Astrocyte of the spinal cord (primary cell): ENCODE measurements at places on chromosomes 12 and 14.
A peak's percentile ranks its signal among the peaks of the same experiment; 100 is the strongest.

DNA sequence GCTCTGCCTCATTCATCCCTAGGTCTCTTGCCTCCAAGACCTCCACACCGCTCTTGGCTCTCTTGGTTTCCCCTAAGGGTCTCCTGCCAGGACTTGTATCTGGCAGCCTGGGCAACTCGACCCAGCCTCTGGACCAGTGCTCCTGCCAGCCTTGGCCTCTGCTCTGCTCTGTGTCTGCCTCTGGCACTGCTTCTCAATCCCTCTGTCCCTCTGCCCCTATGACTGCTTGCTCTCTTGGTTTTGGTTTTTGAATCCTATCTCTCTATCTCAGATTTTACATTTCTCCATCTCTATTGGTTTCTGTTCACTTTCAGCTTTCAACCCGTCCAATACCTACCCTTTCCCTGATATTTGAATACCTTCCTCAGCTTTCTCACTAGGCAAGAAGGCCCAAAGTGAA lies 6.3 kb downstream of the ITGA5 start:
- DNase-seq: no peak

GRCh38 chr12:32558903-32559302 lies 120.2 kb upstream of the DNM1L start:
- DNase-seq: no peak

DNA sequence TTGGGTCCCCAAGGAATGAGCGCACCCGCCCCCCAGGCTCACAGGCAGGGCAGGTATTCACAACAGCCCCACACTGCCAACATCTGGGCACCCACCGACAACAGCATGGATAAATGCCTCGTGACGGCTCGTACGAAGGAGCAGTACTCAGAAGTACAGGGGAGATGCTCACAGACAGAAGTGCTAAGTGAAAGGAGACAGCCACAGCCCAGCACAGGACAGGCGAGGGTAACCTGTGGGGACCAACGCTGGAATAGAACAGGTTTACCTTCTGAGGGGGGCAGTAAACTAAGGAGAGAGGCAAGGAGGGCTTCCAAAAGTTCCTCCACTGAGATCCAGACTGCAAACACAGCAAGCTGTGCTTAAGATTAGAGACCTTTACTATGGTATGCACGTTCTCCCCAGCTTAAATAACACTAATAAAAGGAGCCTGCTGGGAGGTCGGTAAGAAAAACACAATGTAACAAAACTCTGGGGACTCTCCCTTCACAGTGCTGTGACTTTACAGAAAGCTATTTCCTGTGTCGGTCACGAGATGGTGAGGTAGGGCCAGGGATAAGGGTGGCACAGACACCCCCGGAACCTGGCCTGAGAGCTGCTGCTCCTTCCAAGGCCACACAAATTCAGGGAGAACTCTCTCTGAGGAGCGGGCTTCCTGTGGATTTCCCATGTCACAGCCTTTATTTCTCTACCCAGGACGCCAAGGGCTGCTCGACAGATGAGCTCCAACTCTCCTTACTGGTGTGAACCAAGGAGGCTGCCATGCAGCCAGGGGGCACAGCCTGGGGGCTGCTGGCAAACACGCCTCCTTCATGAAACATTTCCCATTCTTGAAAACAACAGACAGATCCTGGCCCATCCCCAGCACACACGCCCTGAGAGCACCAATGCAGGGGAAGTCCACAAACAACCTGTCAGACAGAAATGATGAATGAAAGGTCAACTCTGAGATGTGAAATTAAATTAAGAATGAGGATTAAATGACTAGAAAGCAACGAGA lies 26.3 kb downstream of the SLC15A4 start:
- DNase-seq: peak; percentile 64

DNA sequence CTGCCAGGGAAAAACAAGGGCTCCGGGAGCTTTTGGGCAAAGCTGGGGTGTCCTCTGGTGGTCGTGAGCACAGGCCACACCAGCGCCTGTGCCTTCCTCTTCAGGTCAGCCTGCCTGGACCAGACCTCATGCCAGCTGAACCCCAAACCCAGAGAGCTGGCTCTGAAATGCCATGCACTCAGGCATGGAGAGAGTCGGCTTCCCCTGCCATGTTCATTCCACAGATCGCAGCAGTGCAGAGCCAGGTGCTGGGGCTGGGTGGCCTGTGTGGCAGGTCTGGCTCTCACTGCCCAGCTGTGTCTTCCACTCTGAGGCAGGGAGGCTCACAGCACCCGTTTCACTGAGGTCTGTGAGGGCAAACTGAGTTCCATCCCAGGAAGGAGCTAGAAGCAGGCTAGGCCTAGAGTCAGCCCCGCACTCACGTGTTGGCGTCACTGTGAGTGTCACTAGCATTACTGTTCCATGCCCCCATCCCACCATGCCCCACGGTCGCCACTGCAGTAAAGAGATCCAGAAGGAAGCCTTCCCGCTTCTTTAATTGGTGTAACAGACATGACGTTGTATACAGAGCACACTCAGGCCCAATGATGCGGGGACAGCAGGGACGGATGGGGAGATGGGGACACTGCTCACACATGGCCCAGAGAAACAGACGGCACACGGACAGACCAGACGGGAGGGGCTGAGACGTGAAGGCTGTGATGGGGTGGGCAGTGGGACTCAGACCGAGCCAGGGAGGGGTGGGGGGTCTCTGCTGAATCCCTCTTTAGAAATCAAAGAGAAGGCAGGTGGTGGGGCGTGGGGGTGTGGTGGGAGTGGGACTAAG lies 2.7 kb downstream of the ARL6IP4 start:
- DNase-seq: no peak

- no peak for DNase-seq
Observed at GRCh38 chr12:124435806-124436345, 131.5 kb downstream of the NCOR2 start.

DNA sequence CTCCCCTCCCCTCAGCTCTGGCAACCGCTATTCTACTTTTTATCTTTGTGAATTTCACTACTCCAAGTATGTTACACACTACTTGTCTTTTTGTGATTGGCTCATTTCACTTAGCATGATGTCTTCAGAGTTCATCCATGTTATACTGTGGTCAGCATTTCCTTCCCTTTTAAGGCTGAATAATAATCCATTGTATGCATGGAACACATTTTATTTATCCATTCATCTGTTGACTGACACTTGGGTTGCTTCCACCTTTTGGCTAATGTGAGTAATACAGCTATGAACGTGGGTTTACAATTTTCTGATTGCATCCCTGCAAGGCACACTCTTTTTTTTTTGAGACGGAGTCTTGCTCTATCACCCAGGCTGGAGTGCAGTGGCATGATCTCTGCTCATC lies 53.0 kb upstream of the FUT8 start:
- no peak for DNase-seq

DNA sequence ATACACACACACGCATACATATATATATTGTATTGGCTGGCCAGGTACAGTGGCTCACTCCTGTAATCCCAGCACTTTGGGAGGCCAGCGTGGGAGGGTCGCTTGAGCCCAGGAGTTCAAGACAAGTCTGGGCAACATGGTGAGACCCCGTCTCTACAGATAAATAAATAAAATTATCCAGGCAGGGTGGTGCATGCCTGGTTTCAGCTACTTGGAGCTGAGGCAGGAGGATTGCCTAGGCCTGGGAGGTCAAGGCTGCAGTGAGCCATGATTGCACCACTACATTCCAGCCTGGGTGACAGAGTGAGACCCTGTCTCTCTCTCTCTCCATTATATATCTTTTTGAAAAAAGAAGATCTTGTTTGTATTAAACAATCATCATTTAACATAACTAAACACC lies 4.6 kb upstream of the SYNE3 start:
- DNase-seq: no peak

DNA sequence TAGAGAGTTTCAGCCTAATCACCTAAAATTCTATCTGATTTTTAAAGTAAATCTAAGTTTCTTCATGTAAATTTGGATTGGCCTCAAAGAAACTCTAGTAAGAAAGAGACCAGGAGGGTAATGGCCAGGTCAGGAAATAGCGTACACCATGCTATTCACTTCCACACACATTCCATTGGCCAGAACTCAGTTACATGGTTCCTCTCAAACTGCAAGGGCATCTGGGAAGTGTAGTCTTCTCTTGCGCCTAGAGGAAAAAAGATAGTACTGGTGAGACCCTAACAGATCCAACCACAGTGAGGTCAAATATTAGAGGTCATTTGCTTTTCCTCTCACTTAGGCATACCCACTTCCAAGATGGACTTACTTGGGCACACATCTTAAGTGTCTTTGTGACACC lies 39.1 kb downstream of the MBIP start:
- DNase-seq: peak; percentile 12

DNA sequence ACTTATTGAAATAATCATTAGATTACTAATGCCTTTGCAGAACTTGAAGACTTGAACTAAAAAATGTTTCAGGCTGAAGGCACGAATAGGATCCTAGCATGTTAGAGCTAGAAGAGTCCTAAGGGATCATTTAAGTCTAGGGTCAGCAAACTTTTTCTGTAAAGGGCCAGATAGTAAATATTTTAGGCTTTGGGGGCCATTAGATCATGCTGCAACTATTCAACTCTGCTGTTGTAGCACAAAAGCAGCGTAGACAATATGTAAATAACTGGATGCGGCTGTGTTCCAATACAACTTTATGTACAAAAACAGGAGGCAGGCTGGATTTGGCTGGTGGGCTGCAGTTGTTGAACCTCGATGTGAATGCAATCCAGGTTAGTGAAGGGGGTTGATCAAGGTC lies 221.7 kb downstream of the ATP23 start:
- no peak for DNase-seq

- DNase-seq: no peak
Observed at GRCh38 chr12:51205350-51205749, 12.5 kb downstream of the POU6F1 start.

- no peak for DNase-seq
Observed at GRCh38 chr12:121441555-121441954, 41.6 kb downstream of the RNF34 start.

GRCh38 chr14:50823051-50823761 lies 7.8 kb downstream of the NIN start:
- no peak for DNase-seq
